Activated T-helper 9 cell treated with anti-CD3 and anti-CD28 coated beads, Interleukin-2, amount 50 U/mL, for 16 hours (primary cell): ENCODE measurements at places on chromosomes 6 and 20.

GRCh38 chr6:52335576-52335975 lies 26.4 kb upstream of the PAQR8 start:
- DNase-seq = no peak

DNA sequence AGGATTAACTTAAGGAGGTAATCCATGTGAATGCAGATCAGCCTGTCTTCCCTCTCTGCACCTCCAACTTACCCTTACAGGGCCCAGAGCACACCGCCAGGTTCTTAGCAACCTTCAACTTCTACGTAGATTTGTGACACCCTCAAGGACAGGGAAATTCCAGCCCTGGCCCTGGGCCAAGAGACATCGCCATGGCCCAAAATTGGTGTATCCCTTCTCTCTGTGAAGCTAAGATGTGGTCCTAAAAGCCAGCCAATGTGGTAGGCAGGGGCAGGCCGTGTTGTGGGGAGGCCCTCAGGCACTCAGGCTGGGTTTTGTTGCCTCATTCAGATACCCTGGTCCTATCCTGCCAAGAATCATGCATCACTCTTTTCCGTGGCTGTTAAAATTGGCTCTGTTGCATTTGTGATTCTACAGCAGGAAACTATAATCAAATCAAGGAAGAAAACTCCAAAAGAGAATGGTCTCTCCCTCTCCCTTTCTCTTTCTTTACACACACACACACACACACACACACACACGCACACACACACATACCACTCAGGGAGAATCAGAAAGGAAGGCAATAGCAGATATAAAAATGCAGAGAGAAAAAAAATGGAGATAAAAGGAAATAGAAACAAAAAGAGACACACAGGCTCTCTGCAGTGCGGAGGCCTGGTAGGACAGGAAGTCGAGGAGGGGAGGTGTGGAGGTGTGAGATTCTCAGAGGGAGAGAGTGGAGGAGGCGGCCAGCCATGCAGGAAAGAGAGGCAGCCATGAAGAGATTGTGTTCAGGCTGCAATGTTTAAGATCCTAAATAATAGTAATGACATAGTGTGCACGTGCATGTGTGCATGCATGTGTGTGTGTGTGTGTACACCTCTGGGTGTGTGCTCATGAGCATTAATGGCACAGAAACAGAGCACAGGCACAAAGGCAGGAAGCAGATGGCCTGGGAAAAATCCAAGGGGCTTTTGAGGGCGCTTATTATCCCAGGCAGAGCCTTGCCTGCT lies 201.8 kb upstream of the LRFN2 start:
- DNase-seq = no peak

DNA sequence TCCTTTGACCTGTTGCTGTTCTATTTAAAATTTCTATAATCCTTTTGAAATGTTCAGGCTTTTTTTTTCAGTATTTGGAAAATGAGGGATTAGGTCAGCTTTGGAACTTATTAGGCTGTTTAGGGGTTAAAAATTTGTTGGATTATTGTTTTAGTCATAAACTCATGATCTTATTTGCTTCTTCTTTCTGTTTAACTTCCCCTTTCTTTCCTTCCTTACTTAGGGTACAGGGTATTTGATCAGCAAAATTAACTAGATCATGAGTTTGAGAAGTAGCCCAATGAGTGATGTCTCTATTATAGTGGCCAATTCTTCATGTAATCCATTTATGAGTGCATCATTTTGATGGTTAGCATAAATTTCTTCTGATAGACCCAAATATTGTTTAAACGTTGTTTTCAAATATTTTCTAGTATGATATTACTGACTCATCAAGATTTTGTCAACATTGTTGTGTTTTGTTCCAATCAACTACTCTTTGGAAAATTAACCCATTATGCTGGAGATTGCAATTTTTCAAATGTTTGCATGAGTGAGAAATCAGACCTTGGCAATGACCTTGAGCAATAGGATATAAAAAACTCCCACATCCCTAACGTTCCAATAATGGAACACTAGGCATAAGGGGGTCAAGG lies 94.4 kb downstream of the OTOR start:
- no peak for DNase-seq

- no peak for DNase-seq
These were observed 359.0 kb downstream of the ZFAND3 start for GRCh38 chr6:38178584-38178886.

GRCh38 chr20:23349338-23350195 lies 1.0 kb upstream of the NXT1 start:
- DNase-seq = peak; percentile 68

GRCh38 chr20:62860924-62861691 lies 514 bp downstream of the TCFL5 start:
- peak; percentile 23 for DNase-seq

- no peak for DNase-seq
These were observed 157.4 kb downstream of the TFAP2C start for GRCh38 chr20:56786503-56786902.
